ENCODE measurements at places on chromosomes 7 and 10.

GRCh38 chr10:83164156-83164555 is 975.2 kb upstream of the GHITM start:
- DNase-seq: no peak

GRCh38 chr10:71718165-71718698 is 1.3 kb downstream of the C10orf105 start:
- DNase-seq: no peak

DNA sequence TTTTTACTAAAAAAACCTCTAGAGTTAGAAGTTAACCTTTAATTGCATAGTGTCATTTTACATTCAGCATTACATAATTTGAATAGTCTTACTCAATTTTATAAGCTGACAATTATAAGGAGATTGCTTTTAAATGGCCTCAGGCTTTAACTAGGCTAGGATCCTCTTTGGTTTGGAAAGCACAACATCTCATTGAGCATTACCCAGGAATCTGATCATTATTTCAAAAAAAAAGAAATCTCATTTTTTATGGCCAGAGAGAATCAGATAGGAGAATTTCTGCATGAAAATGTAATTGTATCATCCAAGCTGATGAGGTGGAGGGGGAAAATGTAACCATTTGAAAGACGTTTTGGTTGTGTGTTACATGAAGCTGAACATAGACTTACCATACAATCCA is 324.9 kb upstream of the POT1 start:
- DNase-seq: no peak

- DNase-seq: no peak
These were observed 114.7 kb downstream of the EBF3 start for GRCh38 chr10:129849452-129849750.

DNA sequence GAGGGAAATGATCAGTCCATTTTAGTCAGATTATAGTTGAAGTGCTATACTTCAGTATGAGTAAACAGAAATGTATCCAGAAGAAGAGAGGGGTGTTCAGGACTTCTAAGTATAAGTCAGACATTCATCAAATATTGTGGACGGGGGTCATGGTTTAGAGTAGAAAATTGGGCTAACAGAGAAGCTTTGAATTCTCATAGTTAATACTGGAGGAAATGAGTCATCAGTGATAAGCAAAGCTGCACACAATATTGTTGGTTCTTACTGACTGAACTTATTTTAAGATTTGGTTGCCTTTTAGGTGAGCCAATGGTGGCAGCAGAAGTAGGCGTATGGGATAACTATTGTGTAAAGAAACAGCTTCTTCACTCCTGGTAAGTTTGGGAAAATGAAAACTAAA is 1.7 kb upstream of the SUMF2 start:
- no peak for DNase-seq

GRCh38 chr7:158023157-158023556 is 564.5 kb downstream of the PTPRN2 start:
- no peak for DNase-seq

DNA sequence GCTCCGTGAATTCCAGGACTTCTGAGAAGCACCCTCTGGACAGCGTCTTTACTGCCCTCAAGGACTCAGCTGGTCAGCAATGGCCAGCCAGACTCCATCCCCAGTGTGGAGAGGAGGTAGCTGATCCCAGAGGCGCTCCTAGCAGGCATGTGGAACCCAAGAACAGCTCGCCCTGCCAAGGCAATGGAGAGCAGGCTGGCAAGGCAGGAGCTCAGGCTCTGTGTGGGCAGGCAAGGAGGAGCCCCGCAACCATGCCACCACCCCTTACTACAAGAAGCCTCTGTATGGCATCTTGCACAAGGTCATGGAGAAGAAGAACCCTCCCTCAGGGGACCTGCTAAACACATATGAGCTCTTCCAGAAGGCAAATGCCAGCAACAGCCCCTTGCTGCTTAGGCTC is 34.4 kb upstream of the SGMS1 start:
- DNase-seq: no peak

- DNase-seq: peak; percentile 3
These were observed 159.3 kb upstream of the CNTNAP2 start for GRCh38 chr7:145957160-145957890.

GRCh38 chr10:116657863-116658551 is 37.3 kb downstream of the PNLIPRP2 start:
- DNase-seq: no peak

DNA sequence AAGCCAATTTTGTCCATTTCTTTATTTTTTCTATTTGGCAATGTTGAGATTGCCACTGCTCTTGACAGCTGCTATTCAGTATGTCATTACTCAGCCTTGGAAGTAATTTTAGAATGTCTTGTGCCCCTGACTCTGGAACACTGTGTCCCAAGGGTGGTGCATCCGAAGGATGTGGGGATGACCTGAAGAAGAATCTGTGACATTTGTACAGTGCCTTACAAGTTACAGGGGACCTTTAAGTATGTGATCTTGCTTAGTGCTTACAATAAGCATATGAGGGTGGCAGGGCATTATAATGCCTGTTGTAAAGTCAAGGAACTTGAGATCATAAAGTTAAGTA is 239.5 kb downstream of the REEP3 start:
- no peak for DNase-seq

DNA sequence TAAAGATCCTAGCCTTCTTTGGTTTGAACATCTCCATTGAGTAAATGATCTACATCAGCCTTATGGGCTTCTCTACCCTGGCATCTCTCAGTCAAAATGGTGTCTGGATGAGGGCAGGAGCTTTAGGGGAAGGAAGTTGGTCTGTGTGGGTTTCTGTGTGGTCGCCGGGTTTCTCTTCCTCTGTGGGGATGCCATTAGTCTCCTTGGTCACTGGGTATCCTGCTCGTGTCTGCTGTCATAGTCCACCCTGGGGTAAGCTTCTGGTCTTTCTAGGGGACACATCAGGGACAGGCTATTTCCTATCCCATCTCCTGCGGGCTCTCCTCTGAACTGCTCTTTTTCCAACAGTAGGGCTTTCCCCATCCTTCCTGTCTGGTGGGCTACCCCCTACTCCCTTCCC is 150.3 kb upstream of the NPY start:
- no peak for DNase-seq

DNA sequence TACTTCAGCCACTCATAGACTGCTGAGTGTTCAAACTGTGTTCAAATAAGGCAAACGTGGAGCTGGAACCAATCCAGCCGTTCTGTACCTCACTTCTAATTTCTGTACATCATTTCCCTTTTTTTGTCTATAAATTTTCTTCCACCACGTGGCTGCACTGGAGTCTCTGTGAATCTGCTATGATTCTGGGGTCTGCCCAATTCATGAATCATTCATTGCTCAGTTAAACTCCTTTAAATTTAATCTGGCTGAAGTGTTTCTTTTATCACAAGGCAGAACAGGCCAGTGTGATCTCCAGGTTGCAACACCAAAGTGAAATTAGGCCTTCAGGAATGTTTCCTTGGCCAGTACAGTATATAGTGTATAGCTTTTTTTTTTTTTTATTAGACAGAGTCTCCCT is 53.5 kb downstream of the DNAJC12 start:
- DNase-seq: no peak

DNA sequence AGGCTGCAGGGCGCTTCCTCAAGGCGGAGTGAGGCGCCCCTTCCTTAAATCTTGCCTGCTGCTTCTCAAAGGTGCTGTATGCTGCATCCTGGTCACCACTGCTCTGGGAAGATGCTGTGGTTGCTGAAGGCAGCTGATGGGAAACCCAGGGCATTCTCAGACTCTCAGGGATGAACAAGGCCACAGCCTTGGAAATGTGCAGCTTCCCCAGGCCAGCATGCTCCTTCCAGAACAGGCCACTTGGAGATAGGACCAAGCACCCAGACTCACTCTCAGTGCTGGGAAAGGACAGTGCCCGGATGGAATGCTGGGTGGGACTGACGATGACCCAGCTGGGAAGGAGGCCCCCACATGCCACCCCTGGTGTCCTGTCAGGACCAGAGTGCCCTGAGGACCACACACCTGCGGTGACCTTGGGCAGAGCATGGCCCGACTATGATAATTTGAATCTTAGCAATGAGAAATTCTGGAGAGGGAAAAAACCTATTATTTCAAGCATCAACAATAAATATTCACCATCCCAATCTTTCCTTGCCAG is 235.5 kb downstream of the TNS3 start:
- no peak for DNase-seq

DNA sequence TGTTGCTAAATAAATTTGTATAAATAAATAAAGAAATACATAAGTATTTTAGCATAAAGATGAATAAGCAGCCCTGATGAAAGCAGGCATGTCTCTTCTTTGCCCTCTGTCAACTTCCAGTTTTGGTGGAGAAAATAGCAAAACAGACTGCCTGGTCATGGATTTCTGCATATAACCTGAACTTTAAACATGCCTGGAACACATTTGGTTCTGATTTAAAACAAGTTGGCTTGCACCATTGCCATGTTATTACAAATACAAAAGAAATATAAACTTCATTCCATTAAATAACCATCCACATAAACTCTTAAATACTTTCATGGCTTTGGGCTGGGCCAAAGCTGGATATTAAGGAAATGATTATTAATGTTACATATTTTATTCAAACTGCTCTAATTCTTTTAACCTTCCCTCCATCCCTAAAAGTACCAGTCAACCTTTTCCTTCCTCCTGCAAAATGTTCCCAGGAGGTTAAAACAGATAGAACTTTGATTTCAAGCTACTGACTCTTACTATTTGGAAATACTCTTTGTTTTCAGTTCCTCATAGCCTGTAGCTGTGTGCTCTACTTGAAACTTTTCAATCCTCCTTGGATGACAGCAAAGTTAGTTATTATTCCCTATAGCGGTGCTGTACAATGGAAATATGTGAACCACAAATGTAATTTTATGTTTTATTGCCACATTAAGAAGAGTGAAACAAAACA is 96.3 kb downstream of the BICC1 start:
- DNase-seq: no peak

GRCh38 chr10:3837647-3838459 is 52.8 kb upstream of the KLF6 start:
- DNase-seq: no peak

DNA sequence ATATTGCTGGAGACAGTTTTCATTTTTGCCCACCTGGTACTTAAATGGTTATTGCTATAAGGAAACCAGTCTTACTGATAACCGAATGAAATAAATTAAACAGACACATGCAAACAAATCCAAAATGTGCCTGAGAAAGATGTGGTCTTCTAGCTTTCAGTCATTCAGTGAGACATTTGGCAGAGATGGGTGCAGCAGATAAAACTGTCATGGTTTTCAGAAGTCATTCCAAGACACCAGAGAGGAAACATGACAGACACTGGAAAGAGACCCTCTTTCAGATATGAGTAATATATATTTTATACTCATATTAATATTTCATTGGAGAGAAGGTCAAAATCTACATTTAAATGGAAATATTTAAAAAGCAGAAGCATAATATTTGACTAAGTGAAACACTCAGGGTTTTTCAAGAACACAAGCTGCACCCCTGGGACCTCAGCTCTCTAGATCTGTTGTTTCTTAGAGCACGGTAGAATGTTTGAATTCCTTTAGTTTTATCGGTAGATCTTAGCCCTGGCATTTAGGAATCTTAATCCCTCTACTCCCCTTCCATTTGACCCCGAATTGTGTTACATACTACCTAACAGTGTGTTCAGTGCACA is 246.1 kb downstream of the AUTS2 start:
- DNase-seq: no peak

GRCh38 chr10:131355056-131355455 is 43.5 kb upstream of the TCERG1L start:
- no peak for DNase-seq

- DNase-seq: no peak
These were observed 166.2 kb upstream of the YAE1 start for GRCh38 chr7:39399986-39400385.

- DNase-seq: no peak
These were observed 46.0 kb downstream of the LCOR start for GRCh38 chr10:96878057-96878456.

GRCh38 chr7:102028206-102028826 is 210.9 kb downstream of the CUX1 start:
- no peak for DNase-seq

- no peak for DNase-seq
These were observed 127.0 kb downstream of the SRPK2 start for GRCh38 chr7:105261689-105262088.

- DNase-seq: no peak
These were observed 12.7 kb downstream of the FBXW4 start for GRCh38 chr10:101682172-101682825.

GRCh38 chr7:19491821-19492452 is 216.9 kb downstream of the POLR1F start:
- no peak for DNase-seq

Data from brain pericyte (primary cell).